ENCODE measurements at places on chromosomes 11 and 22.
A peak's percentile ranks its signal among the peaks of the same experiment; 100 is the strongest.

GRCh38 chr22:17198170-17199002, 20.8 kb downstream of the ADA2 start:
- DNase-seq, result no peak

GRCh38 chr11:121383716-121384115, 68.4 kb upstream of the SORL1 start:
- no peak for DNase-seq

GRCh38 chr11:73177778-73178539, 35.8 kb upstream of the FCHSD2 start:
- DNase-seq, result peak; percentile 92

- peak; percentile 95 for DNase-seq
These were observed 21.1 kb downstream of the SERPINH1 start for GRCh38 chr11:75582895-75583717.

DNA sequence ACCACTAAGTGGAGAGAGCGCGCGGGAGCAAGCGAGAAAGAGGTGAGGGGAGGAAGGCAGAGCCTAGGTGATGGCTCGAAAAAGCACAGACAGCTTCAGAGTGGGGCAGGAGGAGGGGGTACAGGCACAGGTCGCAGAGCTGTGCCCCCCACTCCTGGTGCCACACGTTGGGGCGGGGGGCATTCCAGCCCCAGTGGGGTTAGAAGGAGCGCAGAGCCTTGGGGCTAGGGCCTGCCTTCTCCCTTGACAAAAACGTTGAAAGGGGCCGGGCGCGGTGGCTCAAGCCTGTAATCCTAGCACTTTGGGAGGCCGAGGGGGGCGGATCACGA, 41.6 kb upstream of the ISX start:
- DNase-seq, result no peak

GRCh38 chr22:41770715-41771468, 29.6 kb upstream of the CCDC134 start:
- no peak for DNase-seq

- no peak for DNase-seq
These were observed 356.7 kb downstream of the TBC1D22A start for GRCh38 chr22:47119181-47119580.

GRCh38 chr11:12525466-12526055, 148.2 kb downstream of the PARVA start:
- no peak for DNase-seq

- DNase-seq, result no peak
These were observed 159.3 kb upstream of the B3GAT1 start for GRCh38 chr11:134571301-134571700.

DNA sequence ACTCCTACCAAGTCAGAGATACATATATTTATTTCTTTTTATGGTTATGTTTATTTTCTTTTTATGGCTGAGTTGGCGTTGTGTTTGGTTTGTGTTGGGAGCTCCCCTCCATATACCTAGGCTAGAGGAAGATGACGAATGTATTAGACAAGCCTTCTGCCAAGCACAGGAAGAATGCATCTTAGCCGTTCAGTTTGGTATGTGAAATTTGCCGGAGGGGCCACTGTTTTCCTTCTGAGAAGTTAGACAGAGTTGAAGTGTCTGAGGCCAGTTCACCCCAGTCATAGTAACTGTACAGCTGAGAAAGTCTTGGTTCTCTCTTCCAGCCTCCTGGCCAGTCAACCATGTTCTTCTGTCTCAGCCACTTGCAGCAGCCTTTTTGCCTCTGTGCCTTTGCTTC, 29.8 kb downstream of the TEAD1 start:
- peak; percentile 87 for DNase-seq

DNA sequence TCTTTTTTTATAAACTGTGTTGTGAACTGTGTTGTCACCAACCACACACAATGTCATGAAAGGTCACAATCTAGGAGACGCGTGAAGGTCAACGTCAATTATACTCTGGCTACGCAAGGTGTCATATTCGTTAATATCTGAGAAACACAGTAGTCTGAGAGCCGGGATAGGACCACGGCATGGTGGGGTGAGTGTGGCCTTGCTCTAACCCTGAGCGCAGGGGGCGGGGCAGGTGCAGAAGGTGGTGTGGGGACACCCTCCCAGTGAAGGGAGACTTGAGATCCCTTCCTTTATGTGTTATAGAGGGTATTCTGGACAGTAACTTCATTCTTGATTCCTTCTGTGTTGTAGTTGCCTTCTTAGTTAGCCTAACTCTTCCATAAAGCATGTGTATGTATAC, 883.0 kb downstream of the OPCML start:
- no peak for DNase-seq

- no peak for DNase-seq
These were observed 22.5 kb downstream of the TAB1 start for GRCh38 chr22:39422101-39422500.

DNA sequence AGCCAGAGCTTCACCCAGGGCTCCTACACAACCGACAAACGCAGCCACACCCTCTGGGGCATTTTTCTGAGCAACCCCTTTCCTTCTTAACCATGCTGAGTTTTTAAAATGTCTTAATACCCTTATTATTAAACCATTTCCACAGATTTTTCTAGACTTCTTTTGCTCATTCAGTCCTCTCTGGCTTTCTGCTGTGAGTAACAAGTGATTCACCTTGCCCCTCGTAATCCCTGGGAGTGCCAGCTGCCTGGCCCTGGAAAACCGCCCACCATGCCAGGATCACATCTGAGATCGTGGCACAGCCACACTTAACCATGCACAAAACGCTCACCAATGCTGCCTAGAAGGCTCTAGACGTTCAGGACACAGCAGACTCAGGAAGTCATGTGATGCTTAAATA, 25.4 kb downstream of the YPEL1 start:
- peak; percentile 8 for DNase-seq

GRCh38 chr11:1644601-1645356, 15.2 kb downstream of the KRTAP5-5 start:
- DNase-seq, result no peak

GRCh38 chr22:32269316-32269715, 14.2 kb upstream of the SLC5A4 start:
- DNase-seq, result no peak

DNA sequence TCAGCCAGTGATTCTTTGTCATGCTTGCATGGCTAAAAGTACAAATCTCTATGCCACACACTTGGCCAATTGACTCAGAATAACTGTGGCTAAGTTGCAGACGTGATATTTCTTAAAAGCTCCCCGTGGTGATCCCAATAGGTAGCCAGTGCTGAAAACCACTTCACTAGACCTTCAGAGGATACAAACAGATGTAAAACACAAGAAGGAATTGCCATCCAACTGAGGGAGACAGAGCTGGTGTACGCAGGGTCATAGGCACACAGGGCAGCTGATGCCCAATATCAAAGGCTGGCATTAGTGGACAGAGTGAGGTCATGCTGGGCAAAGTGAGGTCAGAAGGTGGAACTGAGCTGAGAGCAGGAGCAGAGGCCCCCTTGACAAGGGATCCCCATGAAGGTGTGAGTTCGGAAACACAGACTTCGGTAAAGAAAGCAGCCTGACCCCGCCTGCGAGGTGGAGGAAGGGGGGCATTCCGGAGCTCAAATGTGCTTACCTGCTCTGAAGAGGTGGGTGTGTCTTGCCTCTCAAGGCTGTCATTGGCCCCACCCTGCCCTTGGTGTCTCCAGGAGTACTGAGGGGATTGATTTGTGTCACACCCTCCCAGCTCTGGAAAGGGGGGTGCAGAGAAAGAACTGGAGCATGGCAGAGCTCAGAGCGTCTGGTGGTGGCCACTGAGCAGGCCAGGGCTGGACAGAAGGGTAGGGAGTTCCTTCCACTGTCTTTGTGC, 344.9 kb upstream of the B3GAT1 start:
- no peak for DNase-seq

- DNase-seq, result no peak
These were observed 1056.0 kb downstream of the TBC1D22A start for GRCh38 chr22:47818496-47818895.

GRCh38 chr11:114095899-114096298, 36.4 kb downstream of the ZBTB16 start:
- DNase-seq, result no peak
